Hippocampal formation (tissue), 2 donors: ENCODE measurements at places on chromosomes 7 and 10.

- DNase-seq: no peak
Observed at GRCh38 chr10:43965033-43965917, 316.6 kb upstream of the ZNF32 start.

DNA sequence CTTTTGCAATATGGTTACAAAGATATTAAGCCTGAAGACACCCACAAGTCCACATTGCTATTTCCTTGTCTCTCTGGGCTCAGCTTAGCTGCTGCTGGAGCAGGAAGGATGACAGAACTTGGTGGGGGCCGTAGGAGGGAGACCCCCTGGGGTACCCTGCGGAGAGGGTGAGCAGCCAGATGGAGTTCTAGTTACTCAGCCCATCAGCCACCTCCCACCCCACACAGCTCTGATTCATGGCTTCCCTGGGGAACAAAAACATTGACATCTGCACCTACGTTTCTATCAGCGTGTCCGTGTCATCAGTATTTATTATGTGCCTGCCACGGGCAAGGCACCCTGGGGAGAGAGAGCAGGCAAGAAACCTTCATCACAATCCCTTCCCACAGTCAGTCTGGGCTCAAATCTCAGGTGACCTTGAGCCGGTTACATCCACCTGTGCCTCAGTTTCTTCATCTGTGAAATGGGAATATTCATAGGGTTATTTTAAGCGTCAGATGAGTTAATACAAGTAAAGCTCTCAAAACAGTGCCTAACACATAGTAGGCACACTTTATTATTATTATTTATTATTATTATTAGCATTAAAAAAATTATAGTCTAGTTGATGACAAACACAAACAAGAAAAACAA lies 131.5 kb downstream of the C10orf105 start:
- DNase-seq: no peak

- DNase-seq: no peak
Observed at GRCh38 chr7:30285536-30286284, 1.3 kb downstream of the ZNRF2 start.

GRCh38 chr7:66921918-66922486 lies 977 bp downstream of the TMEM248 start:
- DNase-seq: no peak

DNA sequence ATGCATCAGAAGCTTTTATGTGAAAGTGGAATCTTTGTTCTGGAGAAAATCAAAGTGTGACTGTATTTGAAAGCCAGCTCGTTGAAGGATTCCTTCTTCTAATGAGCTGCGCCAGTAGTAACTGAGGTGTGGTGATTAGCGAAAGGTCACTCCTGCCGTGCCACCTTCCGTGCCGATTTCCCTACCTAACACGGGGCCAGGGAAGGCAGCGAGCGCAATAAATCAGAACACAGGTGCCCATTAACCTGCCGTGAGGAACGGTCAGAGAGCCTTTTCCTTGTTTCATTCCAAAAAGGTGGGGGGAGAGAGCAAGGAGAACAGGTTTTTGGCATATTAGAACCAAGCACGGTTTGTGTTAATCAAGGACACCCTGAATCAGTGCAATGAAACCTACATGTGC lies 258.0 kb downstream of the CELF2 start:
- DNase-seq: no peak

DNA sequence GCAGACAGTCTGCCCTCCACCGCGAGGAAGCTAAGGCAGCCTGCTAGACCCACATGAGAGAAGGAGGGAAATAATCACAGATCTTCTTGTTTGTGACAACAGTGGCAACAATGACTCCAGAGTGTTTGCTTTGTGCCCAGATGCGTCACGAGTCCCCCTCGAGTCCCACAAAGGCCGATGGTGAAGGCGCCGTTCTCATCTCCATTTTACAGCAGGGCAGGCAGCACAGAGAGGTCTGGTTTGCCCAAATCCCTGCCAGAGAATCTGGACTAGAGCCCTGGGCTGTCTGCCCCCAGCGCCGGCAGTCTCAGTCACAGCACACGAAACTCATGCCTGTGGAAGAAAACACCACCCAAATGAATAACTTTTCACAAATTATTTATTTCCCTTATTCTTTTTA lies 38.1 kb downstream of the KIAA1549 start:
- no peak for DNase-seq

DNA sequence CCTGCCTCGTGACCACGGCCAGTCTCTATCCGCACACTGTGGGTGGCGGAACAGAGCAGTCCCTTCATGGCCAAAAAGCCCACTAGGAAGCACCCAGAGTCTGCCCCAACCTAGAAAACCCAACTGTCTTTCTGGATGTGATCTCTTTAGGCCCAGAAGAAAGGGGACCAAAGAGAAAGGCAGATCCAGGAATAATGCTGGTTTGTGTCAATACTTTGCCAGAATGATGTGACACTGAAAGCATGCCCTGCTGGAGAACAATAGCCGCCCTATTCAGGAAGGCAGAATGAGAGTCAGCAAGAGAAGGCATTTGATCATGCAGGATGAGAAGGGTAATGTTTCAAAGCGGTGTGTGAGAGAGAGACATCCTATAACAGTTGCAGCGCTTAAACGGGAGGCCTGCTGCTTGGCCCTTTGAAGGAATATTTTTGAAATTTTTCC lies 274.7 kb downstream of the USP6NL start:
- peak; percentile 69 for DNase-seq

GRCh38 chr7:5603241-5604140 lies 178.0 kb downstream of the RNF216 start:
- DNase-seq: no peak

DNA sequence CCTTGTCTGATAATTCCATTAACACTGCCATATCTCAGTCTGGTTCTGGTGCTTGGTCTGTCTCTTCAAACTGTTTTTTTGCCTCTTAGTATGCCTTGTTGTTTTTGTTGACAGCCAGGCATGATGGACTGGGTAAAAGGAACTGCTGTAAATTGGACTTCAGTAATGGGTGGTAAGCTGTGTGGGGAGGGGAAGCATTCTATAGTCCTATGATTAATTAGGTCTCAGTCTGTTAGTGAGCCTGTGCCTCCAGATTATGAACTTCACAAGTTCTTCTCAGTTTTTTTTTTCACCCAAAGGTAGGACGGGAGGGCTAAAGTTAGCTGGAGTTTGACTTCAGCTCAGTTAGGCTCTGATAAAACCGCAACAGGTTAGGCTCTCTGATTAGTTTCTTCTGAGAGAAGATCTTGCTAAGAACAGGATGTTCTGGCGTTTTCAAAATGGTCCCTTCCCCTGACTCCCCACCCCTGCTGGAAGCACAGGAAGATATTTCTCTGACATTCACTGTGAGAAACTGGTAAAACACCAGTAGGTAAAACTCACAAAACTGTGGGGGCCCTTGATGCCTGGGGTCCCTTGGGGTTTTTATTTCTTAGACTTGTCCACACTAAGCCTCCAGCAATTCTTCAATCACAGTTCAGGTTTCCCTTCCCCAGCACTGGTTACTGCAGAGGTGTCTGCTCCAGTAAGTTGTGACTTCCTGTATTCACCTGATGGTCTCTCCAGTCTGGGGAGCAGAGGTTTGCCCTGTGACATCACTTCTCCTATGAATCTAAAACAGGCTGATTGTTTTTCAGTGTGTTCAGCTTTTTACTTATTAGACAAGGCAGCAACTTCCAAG lies 43.3 kb upstream of the CCDC71L start:
- DNase-seq: no peak

DNA sequence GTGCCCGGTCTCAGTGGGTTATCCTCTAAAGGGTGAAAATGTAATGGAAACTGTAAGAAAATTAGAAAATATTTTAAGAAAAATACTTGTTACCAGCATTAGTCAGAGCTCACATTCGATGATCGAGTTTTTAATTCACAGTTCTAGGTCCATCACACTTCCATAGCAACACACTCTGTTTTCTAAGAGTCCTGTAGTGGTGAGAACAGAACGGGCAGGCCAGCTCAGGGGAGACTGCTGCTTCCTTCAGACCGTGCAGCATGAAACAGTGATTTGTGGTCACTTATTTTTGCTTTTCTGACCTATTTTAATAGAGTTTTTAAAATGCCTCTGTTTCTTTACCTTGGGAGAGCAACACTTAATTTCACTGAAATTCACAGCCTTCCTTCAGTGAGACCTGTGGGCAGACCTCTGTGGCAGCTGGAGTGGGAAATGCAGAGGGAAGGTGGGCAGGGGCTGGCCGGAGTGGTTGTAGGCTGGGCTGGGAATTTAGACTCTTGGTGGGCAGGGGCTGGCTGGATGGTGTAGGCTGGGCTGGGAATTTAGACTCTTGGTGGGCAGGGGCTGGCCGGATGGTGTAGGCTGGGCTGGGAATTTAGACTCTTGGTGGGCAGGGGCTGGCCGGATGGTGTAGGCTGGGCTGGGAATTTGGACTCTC lies 1.5 kb downstream of the SUN1 start:
- DNase-seq: no peak

GRCh38 chr7:68964060-68964459 lies 634.2 kb upstream of the AUTS2 start:
- no peak for DNase-seq

- DNase-seq: no peak
Observed at GRCh38 chr10:12758271-12758670, 243.2 kb downstream of the CCDC3 start.

GRCh38 chr10:128481152-128481840 lies 355.1 kb upstream of the MKI67 start:
- no peak for DNase-seq

DNA sequence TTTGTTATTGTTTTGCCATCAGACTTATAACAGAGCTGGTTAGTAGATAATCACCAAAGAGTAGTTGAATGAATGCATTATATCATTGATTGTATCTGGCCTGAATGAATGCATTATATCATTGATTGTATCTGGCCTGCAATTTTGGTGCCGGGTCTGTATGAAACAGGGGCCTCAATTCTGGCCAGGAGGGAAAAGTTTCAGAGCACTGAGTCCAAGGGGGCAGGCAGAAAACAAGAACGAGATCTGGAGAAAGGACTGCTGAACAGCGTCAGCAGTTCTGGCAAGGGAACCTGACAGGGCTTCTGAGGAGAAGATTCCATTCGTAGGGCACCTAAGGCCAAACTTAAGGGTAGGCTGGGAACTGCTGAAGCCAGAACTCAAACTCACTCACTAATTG lies 128.0 kb downstream of the SEMA3C start:
- no peak for DNase-seq

DNA sequence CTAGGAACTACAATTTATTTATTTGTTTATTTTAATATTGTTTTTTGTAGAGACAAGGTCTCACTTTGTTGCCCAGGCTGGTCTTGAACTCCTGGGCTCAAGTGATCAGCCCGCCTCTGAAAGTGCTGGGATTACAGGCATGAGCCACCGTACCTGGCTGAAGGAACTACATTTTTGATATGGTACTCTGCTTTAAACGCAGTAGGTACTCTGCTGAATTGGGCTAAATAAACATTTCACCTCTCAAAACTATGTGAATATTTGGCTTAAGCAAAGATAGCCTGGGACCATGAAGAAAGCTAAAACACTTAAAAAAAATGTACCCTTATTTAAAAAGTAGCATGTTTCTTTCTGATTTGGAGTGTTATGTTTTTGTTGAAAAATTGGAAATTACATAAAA lies 138.2 kb downstream of the ADK start:
- DNase-seq: no peak
